Stimulated activated CD4-positive, alpha-beta T cell treated with anti-CD3 and anti-CD28 coated beads, Interleukin-4, amount 100 ng/mL, for 1 hour (primary cell): ENCODE measurements at places on chromosomes 12 and 14.

DNA sequence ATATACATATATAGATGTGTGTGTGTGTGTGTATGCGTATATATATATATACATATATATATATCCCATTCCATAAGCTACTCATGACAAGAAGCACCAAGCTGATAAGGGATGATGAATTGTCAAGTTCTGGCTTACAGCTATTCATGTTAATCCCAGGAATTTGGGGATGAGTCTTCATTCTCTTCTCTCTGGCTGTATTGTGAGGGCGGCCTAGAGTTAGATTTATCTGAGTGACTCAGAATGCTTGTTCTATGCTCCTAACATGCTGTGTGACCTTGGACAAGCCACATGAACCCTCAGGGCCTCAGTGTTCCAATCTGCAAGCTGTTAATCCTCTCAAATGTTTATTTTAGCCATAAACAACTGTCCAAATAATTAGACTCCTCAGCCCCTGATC is 749.0 kb downstream of the MED13L start:
- DNase-seq, result no peak

GRCh38 chr12:53618275-53618674 is 7.9 kb downstream of the ATF7 start:
- DNase-seq, result no peak

DNA sequence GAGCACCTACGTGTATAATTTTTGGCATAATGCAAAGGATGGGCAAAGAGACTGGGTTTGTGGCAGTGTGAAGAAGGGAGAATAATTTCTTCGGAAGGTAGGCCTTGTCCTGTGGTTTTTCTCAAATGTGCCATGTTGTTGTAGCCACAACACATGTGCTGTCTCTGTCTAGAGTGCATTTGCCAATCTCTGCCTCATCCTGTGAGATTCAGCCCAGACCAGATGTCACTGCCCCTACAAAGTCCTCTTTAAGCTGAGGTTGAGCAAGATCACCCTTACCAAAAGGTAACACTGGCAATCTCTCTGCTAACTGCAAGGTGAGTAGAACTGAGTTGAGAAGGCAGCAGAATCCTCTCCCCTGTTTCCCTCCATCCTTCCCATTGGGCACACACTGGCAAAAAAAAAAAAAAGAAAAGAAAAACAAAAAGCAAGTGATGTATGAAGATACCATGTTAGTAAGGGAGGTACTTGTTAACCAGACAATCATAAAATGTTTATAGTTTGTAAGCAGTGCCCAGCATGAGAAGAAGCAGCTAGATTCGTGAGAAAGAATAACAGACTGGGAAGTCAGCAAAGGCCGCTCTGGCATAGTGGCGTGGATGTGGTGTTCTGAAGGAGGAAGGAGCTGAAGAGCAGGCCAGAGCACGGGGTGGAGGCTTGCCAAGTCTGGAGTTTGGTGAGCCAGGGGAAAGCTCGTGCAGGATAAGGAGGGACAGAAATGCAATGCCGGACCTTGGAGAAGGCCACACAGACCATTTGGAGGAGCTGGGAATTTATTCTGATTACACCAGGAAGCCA is 18.9 kb downstream of the DYRK2 start:
- DNase-seq, result no peak

GRCh38 chr14:57290751-57291150 is 22.0 kb downstream of the AP5M1 start:
- DNase-seq, result no peak

DNA sequence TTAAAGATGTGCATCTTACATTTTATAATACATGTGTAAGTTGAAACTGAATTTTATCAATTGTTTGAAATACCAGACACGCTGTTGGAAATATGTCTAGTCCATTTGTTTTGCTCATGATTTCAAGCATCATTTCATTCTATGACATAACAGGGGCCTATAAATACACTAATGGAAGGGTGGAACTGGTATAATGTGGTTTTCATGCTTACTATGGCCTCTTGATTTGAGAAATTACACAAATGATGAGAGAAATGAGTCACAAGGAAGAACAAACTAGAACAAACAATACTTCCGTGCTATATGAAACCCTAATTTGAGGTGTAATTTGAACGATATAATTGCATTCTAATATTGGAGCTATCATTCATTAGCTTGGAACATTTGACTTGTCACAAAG is 663.4 kb downstream of the SLC16A7 start:
- no peak for DNase-seq

DNA sequence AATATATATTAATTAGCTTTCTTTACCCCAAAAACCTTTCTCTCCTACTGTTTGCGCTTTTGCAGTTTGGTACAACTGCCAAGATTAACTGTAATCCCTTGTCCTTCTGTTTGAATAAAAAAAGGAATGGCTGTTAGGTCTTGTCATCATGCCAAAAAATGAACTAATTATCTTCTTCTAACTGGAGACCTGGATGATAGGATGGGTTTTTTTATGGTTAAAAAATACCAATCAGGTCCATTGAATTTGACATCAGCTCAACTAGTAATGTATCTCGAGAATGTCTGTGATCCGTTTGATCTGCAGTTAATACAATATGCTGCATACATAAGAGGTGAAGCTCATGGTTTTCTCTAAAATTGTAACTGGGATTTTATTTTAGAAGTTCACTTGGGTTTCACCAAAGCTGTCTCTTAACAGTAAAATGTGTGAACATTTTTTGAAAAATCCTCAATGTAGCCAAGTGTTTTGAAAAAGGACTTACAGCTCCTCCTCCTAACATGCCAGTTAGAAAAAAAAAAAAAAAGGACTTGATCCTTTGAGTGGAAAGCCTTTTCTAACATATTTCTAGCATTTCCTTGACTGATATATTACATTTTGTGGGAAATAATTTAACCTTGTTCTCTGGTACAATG is 96.8 kb downstream of the SRGAP1 start:
- DNase-seq, result no peak

DNA sequence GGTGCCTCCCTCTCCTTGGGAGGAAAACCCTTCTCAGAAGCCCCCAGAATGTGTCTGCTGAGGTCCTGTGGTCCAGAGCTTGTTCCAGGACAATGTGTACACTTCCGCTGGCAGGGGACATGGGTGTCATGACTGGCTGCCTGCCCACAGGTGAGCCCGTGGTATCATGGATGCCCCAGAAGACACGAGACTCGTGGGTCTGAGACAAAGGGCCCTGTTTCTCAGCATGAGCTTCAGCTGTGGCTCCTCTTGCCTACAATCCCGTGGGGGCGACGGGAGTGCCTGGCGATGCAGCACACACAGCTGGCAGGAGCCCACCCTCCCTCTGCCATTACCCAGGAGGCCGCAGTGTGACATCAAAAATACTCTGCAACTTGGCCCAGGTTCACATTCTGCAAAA is 7.0 kb downstream of the TMEM121 start:
- no peak for DNase-seq
